Spleen (tissue), 13 donors: ENCODE measurements at places on chromosomes 1 and 21. TPM values are rescaled to one million over a fixed set of nuclear protein-coding genes. Genes with fewer than 3 reads are reported as not detected.

- no peak for DNase-seq
- no peaks in the 10 kb centered on the region for H3K4me1 ChIP-seq
- H3K27me3 ChIP-seq: no peaks in the 10 kb centered on the region
- H3K27ac ChIP-seq: no peak overlapping the region
- H3K36me3 ChIP-seq: no peaks in the 10 kb centered on the region
- no peak overlapping the region for H3K4me3 ChIP-seq
These were observed 948.4 kb downstream of the MRPL39 start for GRCh38 chr21:24658926-24659325.

DNA sequence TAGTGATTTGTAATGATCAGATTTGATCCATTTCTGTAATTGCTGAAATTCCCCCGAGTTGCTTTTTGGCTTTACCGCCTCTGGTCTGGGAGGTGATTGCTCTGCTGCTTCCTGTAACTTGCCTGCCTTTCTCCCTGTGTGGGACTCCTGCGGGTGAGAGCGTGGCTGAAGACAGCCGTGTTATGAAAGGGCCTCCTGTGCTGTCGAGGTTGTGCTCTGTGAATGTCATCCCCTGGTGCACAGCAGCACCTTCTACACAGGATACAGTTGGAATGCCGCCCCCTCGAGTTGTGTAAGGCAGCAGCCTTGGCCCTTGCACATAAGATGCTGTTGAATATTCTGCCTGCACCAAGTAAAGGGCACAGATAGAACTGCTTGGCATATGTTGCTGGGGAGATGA is 5.9 kb downstream of the SOD1 start:
- no peak overlapping the region for H3K4me3 ChIP-seq
- peaks cover 30% of the 10 kb centered on the region for H3K4me1 ChIP-seq
- H3K27me3 ChIP-seq: no peaks in the 10 kb centered on the region
- no peak for DNase-seq
- H3K36me3 ChIP-seq: peaks cover 78% of the 10 kb centered on the region

The CAMK2N1 gene
- 4.9 TPM for polyA plus RNA-seq

- no peaks in the 10 kb centered on the region for H3K27me3 ChIP-seq
- no peak for DNase-seq
- H3K27ac ChIP-seq: no peak overlapping the region
- H3K4me1 ChIP-seq: no peaks in the 10 kb centered on the region
- H3K4me3 ChIP-seq: no peak overlapping the region
These were observed 257.2 kb downstream of the MRPL39 start for GRCh38 chr21:25350056-25350455.

GRCh38 chr21:21230672-21231071 is 232.5 kb downstream of the NCAM2 start:
- H3K4me1 ChIP-seq: no peaks in the 10 kb centered on the region
- no peak overlapping the region for H3K27ac ChIP-seq
- no peaks in the 10 kb centered on the region for H3K27me3 ChIP-seq
- DNase-seq: no peak
- no peak overlapping the region for H3K4me3 ChIP-seq

The SRSF10 gene
- polyA plus RNA-seq: 65.9 TPM
